Glomerular endothelial cell (primary cell): ENCODE measurements at places on chromosomes 13 and 19.

- DNase-seq = no peak
Observed at GRCh38 chr13:33139184-33139583, 123.0 kb downstream of the KL start.

GRCh38 chr19:28416245-28416644 is 796.7 kb downstream of the UQCRFS1 start:
- DNase-seq = no peak

- no peak for DNase-seq
Observed at GRCh38 chr19:36097036-36097435, 13.9 kb upstream of the OVOL3 start.

GRCh38 chr13:36217456-36217855 is 3.1 kb upstream of the SOHLH2 start:
- DNase-seq = no peak

DNA sequence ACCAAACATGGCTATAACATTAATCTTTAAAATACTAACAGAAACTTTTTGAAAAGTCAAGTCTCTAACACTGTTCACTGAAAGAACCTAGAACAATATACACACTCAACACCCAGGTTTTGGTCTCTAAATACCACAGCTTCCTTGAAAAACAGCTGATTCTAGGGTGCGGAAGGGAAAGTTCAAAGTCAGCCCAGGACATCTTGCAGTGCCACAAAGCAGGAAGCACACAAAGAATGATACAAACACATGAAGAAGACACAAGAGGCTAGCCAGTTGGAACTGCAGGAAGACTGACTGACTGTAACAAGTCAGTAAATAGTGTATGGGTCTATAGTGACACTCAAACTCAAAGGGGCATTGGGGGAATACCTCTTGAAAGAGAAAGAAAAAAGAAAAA is 4.6 kb downstream of the DEDD2 start:
- DNase-seq = no peak

GRCh38 chr19:39816287-39817048 is 17.5 kb downstream of the DYRK1B start:
- no peak for DNase-seq

DNA sequence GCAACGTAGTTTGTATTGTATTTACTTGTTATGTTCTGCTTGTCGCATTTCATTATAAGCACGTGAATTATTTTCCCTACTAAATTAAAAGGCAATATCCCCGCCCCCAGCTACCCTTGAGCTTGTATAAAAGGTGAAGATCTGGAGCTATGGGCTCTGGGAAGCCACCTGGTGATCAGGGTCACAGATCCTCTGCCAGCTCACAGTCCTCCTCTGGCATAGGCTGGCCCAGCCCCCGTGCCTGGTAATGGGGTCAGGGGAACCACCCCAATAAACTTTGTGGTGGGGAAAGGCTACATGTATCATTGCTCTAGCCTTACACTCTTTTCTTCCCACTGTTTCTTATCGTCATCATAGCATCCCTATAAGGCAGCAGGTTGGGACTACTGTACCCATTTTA is 190.2 kb upstream of the TSHZ3 start:
- DNase-seq = no peak

DNA sequence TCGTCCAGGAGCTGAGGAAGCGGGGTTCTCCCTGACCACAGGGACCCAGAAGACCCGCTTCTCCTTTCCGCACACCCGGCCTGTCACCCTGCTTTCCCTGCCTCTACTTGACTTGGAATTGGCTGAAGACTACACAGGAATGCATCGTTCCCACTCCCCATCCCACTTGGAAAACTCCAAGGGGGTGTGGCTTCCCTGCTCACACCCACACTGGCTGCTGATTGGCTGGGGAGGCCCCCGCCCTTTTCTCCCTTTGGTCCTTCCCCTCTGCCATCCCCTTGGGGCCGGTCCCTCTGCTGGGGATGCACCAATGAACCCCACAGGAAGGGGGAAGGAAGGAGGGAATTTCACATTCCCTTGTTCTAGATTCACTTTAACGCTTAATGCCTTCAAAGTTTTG is 18.9 kb downstream of the VASP start:
- no peak for DNase-seq

DNA sequence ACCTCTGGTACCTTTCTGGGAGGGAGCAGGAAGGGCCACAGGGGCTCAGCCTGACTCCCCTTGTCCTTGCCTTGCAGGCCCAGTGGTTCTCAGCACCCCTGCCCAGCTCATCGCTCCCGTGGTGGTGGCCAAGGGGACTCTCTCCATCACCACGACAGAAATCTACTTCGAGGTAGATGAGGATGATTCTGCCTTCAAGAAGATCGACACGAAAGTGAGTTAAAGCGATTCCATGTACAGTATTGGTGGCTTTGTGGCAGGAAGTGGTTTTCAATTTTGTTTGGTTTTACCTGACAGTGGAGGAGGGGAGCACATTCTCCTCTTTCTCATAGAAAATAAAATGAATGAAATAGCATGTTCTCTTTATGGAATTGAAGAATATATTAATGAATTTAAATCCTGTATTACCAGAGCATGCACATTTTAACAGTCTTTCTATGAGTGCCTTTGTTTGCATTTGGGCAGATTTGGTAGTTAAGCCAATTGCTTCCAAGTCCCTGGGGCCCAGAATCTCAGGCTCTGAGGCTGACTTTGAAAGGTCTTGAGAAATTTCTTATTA is 4.1 kb downstream of the MAB21L1 start:
- DNase-seq = no peak

DNA sequence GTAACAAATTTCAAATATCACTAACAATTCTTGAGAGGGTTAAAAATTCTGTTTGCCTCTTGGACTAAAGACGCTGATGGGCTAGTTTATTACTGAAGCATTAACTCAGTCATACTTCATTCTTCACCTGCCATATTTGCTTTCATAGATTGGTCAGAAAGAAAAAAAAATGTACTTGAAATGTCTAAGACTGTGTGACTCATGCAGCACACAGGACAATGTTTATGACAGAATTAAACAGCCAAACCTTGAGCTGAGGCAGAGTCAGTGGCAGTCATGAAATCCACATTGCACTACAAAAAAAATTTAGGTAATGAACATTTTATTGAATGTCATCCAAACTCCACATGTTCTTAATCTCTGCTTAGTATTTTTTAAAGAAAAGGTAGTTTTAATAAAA is 135.6 kb downstream of the PRR20E start:
- no peak for DNase-seq

DNA sequence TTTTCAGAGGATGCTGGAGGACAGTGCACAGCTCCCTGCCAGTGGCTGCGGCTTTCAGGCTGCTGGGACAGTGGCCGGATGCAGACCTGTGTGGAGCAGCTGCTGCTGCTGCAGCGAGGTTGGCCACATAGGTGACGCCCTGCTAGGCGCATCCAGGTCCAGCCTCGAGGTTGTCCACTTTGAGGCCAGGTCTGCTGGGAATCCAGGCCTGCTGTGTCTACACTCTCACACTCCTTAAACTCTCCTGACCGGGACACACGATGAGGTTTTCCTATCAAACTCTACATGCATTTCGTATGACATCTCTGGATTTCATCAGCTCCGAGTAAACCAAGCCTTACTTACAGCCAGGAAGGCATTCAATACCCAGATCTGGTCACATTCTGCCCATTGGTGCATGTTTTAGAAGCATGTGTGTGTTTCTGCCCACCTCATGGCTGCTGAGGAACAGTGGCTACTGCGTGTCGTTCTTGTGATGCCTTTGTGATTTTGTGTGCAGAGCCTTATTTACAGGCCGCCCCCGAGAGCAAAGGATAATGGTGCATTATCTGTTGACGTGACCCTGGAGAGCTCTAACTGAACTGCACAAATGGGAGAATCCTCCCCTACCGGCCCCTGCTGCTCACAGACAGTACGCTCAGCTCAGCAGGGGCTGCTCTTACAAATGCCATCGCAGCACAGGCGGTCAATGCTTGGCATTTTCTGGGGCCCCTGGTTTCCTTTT is 12.3 kb upstream of the MCF2L start:
- DNase-seq = no peak

- no peak for DNase-seq
Observed at GRCh38 chr13:89827552-89827951, 1519.9 kb upstream of the MIR17HG start.

DNA sequence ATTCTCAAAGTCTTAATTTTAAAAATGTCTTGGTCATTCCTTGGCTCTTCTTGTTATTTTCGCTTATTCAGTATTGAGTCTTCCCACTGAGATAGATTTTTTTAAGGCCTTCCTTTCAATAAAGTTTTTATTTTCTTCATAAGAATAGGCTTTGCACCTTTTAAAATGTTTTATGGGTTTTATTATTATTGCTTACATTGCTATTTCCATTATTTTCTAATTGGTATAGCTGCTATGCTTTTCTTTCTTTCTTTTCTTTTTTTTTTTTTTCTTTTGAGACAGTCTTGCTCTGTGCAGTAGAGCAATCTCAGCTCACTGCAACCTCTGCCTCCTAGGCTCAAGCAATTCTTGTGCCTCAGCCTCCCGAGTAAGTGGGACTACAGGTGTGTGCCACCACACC is 195.7 kb downstream of the PDS5B start:
- no peak for DNase-seq

- DNase-seq = no peak
Observed at GRCh38 chr19:56900573-56901097, 60.1 kb upstream of the PEG3 start.

- DNase-seq = no peak
Observed at GRCh38 chr19:2113439-2114211, 16.9 kb downstream of the IZUMO4 start.

- no peak for DNase-seq
Observed at GRCh38 chr13:39363382-39363772, 239.6 kb downstream of the LHFPL6 start.

GRCh38 chr19:14203177-14203576 is 2.8 kb downstream of the ADGRL1 start:
- no peak for DNase-seq

DNA sequence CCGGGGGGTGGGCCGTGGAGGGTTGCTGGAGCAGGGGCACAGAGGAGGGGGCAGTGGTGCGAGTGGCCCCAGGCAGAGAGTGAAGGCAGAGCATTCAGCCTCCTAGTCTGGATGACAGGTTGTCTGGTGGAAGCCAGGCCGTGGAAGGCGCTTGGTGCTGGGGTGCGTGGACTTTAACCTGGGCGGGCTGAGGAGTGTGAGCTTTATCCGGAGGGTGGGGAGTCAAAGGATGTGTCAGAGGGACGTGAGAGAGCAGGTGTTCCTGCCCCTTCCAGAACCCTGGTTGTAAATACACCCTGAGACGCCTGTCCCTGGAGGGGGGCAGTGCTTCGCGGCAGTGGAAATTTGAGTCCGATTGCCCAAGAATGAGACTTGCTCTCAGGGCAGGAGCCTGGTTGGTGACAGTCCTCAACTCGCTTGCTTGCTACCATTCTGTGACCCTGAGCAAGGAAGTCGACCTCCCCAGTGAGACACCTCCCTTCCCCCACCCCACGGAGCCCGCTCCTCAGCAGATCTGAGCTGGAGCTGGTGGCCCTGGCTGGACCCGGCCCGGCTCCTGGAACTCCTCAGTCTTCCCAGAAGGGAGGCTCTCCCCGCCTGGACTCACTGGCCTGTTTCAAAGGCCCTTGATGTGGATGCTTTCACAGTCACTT is 2.3 kb downstream of the SPPL2B start:
- no peak for DNase-seq

DNA sequence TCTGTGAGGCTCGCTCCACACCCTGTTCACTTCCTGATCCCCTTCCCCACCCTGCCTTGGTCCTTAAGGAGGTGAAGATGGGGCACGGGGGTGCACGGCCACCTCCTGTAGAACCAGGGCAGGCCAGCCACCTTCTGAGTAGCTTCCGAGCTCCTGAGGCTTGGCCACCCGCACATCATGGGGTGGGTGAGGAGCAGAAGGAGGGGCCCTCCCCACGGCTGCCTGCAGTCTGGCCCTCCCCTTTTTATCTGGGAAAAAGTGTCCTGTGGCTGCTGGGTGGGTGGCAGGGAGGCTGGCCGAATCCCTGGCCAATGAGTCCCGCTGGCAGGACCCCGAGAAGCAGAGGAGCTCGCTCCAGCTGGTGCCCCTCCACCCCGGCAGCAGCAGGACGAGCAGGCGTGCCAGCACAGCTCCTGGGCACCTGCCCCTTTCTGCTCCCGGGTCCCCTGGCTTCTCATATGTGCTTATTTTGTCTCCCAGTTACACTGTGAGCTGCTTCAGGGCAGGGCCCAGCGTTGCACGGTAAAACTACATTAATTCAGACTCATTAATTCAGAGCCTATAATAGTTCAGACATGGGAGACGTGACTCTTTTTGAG is 135.0 kb downstream of the KDM4B start:
- DNase-seq = no peak

GRCh38 chr19:11244846-11245589 is 5.6 kb downstream of the ANGPTL8 start:
- DNase-seq = no peak

DNA sequence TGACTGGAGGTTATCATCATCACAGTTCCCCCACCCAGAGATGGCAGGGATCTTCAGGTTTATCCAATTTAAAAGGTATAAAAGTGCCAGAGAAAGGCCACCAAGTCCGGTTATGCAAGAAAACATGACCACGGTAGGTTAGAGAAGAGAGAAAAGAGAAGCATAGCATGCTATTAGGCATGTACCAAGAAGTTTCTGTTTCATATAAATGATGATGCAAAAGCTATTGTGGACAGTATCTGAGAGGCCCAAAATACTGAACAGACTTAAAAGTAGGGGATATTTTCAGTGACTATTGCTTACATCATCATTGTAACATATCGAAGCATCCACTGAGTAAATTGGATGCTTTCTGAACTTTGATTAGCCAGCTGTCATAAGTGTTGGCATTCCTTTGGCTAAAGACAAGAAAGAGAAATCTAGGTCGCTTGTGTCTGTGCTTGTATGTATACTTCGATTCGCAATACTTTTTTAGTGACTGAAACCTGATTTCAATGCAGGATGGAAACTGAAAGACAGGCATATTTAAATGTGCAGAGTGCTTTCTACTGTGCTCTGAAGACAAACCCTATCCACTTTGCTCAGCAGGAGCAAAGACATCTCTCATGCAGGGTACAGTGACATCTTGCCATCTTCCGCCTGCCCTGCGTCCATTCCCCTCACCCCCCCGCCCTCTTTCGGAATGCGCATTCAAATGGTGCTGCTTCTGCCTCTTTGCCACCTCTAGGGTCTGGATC is 180.3 kb downstream of the SHISA2 start:
- no peak for DNase-seq

- DNase-seq = no peak
Observed at GRCh38 chr13:73715911-73716510, 418.2 kb downstream of the KLF12 start.

DNA sequence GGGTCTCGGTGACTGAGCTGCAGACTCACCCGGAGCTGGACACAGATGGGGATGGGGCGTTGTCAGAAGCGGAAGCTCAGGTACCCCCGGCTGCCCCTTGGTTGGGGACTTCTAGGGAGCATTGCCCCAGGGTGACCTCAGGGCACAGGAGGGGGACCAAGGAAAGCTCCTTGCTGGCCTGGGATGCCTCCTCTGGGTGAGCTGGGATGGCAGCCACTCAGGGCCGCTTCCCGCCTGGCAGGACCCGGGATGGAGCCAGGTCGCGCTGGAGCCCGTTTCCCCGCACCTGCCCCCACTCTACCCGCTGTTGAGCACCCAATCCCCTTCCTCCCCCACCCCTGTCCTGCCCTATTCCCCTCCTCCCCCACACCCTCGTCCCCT is 10.8 kb downstream of the PRKCSH start:
- no peak for DNase-seq
